Mesenteric fat pad (tissue), 1 donor: ENCODE measurements at places on chromosomes 12 and 14.

DNA sequence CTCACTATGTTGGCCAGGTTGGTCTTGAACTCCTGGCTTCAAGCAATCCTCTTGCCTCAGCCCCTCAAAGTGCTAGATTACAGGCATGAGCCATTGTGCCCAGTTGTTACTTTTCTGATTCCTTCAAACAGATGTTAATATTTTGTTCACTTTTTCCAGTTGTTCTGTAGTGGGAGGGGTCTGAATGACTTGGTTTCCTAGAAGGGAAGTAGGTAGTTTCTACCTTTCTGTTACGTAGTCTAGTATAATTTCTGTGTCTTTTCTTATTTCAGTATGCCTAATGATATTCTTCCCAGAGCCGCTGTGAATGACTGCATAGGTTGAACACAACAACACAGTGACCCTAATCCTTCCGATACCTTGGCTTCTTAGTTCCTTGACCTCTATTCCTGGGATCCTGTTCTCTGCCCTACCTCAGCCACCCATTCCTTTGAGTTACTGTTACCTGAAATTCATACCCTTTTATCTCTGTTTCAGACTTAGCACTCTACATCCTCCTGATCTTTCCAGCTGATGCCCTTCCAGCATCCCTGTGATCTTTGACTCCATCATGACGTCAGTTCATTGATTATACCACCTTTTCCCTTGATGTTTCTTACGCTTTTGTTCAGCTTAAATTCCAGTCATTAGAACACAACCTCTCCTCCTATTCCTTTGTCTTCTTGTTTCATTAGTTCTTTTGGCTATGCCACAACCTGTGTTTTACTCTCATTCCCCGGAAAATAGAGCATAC, 33.3 kb downstream of the RCOR1 start:
- DNase-seq: no peak

DNA sequence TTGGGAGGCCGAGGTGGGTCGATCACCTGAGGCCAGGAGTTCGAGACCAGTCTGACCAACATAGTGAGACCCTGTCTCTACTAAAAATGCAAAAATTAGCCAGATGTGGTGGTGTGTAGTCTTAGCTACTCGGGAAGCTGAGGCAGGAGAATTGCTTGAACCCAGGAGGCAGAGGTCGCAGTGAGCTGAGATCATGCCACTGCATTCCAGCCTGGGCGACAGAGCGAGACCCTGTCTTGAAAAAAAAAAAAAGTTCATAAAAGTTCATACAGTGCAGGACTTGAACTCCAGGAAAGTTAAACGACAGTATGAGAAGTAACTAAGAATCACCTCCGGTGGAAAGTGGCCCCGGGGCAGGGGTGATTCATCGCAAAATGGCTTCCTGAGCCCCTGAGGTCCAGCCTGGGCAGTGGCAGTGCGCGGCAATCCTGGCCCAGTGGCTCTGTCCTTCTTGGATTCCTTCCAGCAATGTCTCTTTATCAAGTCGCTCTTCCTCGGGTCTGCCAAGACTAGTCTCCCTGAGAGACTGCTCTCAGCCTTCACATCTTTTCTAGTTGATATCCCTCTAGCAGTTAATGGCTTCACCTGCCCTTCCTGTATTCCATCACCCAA, 16.7 kb upstream of the MAP1LC3B2 start:
- no peak for DNase-seq

- no peak for DNase-seq
Measured at GRCh38 chr12:58233886-58234285, 292.5 kb downstream of the ATP23 start.

GRCh38 chr12:51187370-51187987, 14.5 kb upstream of the TFCP2 start:
- no peak for DNase-seq

DNA sequence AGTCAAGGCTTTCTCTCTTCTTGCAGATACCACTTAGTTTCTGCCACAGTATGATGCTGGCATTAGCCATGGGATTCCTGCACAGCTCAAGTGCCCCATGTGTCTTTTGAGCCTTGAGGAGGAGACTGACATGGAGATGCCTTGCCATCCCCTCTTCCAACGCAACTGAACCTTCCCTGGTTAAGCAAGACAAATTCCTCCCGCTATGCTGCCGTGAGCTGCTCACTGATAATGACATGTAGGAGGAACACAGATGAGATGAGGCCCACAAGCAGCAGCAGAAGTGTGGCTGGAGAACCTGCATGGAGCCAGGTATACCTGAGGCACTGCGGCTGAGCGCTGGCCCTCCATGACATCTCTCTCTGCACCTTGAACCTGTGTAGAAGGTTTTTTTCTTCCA, 15.4 kb upstream of the PPP1R1A start:
- no peak for DNase-seq

DNA sequence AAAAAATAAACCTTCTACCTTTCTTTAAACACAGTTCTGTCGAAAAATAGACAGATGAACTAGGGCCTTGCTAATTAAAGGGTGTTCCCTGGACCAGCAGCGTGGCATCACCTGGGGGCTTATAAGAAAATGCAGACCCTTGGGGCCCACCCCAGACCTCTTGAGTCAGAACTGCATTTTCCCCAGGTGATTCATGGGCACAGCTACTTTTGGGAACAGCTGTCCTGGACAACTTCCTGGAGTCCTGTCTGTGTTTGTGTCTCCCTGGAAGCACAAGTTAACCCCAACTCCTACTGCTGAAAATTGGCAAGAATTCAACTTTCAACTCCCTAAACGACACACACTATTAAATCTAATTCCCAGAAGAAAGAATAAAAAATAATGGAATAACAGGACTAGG, 17.8 kb downstream of the FBLN5 start:
- DNase-seq: no peak

DNA sequence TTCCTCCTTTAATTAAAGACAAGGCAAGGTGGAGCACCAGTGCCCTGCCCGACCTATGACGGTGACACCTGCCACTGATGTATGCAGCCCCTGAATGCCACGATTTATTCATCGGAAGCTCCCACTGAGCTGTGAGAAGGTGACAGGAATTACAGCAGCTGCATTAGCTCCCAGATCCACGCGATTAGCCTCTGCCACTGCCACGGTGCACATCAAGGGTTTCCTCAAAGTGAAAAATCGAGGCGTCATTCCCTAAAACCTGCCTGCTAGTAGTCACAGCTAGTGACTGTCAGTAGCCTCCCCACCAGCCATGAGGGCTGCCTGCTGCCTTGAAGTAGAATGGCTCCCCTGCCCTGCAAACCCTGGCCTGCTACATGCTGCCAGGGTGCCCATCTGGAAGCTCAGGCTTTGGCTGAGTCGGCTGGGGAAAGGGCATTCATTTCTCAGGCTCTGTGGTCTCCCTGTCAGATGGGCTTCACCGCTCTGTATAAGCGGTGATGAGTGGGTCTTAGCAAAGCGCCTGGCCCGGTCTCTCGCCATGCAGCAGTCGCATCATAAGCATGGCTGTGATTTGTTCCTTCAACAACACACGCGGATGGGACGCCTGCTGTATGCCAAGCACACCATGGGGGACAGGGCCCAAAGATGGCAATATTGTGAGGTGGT, 8.2 kb upstream of the BCL11B start:
- DNase-seq: no peak

DNA sequence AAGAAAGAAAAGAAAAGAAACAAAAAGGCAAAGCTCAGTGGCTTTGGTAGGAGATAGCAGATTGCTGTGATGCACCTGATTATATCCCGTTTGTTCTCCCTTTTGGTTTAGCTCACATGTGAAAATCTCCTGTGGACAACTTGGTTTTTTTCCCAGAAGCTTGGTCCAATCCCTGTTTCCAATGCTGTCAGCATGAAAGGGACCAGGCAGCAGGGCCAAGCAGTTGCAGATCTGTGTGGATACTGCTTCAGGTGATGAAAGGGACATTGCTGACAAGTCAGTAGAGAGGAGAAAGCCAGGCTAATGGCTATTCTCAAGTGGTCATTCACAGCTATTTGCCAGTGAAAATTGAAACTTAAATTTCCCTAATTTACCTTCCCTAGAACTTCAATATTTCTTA, 18.8 kb upstream of the SLCO1A2 start:
- no peak for DNase-seq

GRCh38 chr12:130124605-130125244, 37.5 kb upstream of the FZD10 start:
- no peak for DNase-seq

DNA sequence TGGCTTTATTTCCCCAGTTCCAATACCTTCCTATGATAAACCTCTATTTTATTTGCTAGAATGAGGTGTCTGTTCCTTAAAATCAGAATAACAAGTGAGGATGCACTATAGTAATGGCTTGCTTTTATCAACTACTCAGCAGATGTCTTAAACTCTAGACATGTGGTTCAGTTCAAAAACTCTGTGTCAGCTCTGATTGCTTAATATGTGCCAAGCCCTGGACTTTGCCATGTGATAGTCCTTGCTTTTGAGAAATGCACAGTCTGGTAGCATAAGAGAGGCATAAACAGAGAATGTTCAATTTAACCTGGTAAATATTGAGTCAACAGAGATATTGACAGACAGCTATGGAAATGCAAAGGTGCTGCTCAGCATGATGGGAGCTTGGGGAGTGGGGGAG, 254.8 kb downstream of the PDZRN4 start:
- no peak for DNase-seq

DNA sequence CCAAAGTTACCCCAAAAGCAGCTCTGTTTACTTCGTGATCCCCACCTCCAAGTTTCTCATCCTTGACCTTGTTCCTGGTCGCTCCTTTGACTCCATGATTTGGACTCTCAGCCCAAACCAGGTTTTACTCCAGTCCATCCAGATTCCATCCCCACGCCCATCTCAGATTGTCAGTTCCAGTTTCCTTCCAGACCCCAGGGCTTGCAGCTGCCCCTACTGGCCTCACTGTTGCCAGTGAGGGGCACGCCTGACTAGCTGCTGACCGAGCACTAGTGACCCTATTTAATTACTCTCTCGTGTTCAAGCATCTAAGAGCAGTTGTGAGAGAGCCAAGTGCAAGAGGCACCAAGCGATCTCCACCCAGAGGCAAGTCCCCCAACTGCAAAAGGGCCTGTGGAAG, 155.1 kb upstream of the FUT8 start:
- no peak for DNase-seq

DNA sequence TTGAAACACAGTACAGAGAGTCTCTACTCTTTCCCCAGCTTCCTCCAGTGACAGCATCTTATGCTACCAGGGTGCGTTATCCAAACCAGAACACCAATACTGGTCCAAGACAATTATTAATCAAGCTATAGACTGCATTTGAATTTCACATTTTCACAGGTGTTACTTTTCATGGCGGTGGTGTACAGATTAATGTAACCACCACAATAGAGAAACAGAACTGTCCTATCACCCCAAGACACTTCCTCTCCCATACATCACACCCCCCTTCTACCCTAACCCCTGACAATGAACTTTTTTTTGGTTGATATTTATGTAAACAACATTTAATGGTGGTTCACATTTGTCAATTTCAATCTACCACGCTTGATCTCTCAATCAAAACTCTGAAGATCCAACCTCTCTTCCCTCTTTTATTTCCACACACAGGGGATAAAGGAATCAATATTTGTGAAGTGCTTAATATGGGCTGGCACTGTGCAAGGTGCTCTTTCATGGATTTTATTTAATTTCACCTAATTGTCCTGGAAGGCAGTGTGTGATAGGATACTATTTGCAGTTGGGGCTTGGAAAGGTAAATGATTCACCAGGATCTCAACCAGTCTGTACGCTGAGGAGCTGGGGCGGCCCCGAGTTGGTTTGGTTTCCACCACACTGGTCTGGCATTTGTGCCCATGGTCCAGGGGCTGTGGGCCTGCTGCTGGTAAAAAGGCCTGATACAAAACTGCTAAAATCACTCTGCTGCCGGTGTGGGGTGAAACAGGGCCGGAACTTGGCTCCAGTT, 54.6 kb upstream of the DICER1 start:
- no peak for DNase-seq

DNA sequence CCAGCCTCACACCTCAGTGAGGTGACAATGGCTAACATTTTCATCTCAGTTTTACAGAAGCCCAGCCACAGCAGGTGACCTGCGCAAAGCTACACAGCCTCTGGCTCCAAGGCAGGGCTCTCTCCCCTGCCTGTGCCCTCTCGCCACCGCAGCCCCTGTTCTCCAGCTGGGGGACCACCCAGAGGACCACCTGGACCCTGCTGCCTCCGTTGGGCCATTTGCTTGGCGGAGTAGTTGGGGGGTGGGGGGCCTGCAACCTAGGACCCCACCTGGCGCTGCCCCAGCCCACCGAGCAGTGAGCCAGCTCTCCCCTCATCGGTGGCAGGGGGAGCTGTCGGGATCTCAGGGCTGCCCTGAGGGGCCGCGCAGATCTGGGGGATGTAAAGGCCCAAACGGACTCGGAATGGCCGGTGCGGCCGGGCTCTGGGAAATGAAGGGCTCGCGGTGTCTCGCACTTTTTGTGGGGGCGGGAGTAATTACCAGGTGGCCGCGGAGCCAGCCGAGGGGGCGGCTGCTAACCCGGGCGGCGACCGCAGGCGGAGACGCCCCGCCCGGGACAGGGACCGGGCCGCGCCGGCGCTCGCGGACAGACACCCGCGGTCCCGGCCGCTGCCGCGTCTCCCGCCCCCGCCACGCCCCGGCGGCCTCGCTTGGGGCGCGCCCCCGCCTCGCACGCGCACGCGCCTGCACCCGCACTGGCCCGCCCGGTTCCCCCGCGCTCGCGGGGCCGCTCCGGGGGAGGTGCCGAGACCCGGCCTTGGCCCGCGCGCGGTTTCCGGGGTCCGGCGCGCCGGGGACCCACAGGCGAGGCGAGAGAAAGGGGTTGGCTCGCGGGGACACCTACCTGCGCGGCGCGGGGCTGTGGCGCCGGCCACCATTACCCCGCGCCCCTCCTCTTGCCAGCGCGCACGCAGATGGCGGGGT, 8.6 kb upstream of the GPR68 start:
- DNase-seq: no peak

DNA sequence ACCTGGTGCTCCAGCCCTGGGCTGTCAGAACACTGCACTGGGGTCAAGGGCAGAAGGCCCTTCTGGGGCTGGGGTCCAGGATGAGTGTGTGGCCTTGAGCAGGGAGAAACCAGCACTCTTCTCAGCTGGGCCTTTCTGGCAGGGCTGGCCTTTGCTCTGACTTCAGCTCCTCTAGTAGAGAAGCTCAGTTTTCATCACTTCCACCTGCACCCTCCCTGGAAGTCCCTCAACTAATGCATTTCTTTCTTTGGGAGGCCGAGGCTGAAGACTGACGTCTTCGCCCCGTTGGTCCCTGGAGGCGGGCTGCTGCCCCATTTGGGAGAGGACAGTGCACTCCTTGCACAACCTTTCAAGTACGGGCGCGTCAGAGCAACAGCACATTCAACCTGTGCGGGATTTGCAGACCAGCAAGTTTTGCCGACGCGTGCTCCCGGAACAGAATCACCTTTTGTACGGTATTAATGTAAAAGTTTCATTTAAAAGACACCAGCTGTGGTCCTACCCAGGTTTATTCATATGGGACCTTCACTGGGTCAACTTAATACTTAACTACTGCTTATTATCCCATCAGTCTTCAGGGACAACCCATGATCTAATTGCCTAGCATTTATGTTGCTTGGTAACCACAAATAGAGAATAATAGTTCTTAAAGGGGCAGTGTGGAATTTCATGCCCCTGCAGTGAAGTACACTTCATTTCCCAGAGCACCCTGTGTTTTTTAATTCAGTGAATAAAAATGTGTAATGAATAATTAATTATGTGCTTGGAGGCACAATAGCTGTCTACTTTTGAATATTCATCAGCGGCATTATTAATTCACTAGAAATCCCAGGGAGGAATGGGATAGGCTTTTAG, 134.8 kb upstream of the VRK1 start:
- DNase-seq: no peak

- no peak for DNase-seq
Measured at GRCh38 chr14:98754343-98755020, 517.5 kb downstream of the BCL11B start.
